ENCODE measurements at places on chromosomes 5 and 9. TPM values are rescaled to one million over a fixed set of nuclear protein-coding genes. Genes with fewer than 3 reads are reported as not detected.

Gene BASP1
- 0.18 TPM for total RNA-seq

DNA sequence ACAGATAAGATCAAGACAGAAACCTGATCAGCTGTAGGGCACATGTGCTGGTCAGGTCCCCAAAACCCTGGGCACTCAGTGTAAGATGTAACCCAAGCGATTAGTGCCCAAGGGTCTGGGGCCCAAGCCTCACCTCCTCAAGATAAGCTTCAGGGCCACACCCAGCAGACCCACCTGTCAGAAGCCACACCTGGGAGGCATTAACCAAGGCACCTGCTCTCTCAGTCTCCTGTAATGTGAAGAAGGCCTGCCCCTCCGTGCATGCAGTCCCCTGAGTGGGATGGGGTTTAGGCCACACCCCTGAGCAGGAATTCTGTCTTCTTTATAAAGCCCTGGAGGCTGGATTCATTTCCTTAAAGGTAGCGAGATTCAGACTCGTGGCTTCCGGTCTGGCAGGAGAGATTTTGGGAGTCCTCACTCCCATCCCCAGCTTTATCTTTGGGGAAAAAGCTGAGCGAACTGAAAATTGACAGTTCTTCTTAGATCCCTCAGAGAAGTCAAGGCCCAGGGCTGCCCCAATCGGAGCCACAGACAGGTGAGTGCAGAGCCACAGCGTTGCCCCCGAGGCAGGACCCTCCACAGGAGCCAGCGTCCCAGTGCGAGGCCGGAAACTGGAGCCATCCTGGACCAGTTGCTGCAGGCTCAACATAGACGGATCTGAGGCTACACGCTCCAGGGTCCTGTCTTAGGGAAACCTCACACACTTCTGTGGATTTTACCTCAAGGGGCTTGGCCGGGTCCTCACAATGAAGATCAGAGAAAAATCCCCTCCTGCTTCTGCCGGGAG is 357.6 kb upstream of the IRX4 start:
- H3K36me3 ChIP-seq: no peaks in the 10 kb centered on the region
- no peak overlapping the region for H3K4me3 ChIP-seq
- no peak overlapping the region for H3K27ac ChIP-seq
- H3K4me1 ChIP-seq: no peaks in the 10 kb centered on the region
- H3K27me3 ChIP-seq: peaks cover 2% of the 10 kb centered on the region

GRCh38 chr5:18000744-18001143 is 366.5 kb downstream of the TAF11L14 start:
- H3K4me3 ChIP-seq: no peak overlapping the region
- no peak overlapping the region for H3K27ac ChIP-seq

DNA sequence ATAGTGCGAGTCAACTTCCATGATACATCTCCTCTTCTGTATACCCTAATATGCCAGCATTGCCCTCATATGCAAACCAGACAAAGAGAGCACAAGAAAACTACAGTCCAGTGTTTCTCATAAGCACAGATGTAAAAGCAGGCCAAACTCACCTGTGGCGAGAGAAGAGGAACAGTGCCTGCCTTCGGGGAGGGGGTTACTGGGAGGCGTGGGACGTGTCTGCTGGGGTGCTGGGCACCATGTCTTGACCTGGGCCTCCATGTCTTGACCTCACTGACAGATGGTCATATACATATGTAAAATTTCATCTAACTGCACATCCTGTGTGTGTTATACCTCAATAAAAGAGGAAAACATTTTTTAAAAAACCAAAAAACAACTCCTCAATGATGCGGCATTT is 159.3 kb upstream of the PPP1R26 start:
- H3K36me3 ChIP-seq: no peaks in the 10 kb centered on the region
- no peak overlapping the region for H3K27ac ChIP-seq
- no peak overlapping the region for H3K4me3 ChIP-seq
- DNase-seq: no peak
- no peaks in the 10 kb centered on the region for H3K27me3 ChIP-seq

Gene PTGDS
- total RNA-seq: not detected

DNA sequence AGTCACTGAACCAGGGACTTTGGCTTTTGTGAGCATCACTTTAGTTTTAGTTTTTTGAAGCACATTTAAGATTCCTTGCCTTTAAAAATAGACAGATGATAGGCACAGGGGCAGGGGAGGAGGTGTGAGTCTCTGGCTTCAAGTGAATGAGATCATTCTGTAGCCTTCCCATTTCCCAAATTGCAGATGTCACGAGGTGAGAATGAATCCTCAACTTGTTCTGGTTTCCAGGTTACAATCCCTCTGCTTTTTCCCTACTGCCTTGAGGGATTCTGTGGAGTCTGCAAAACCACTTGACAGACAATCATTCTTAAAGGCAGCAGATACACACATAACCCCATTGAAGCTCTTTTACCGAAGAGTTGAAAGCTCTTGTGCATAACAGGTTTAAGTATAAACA is 332.4 kb downstream of the DMAC1 start:
- H3K4me1 ChIP-seq: no peaks in the 10 kb centered on the region
- no peaks in the 10 kb centered on the region for H3K36me3 ChIP-seq
- no peak overlapping the region for H3K4me3 ChIP-seq
- H3K27me3 ChIP-seq: peaks cover 12% of the 10 kb centered on the region
- H3K27ac ChIP-seq: no peak overlapping the region

Gene ITGA1
- total RNA-seq: 5.1 TPM

DNA sequence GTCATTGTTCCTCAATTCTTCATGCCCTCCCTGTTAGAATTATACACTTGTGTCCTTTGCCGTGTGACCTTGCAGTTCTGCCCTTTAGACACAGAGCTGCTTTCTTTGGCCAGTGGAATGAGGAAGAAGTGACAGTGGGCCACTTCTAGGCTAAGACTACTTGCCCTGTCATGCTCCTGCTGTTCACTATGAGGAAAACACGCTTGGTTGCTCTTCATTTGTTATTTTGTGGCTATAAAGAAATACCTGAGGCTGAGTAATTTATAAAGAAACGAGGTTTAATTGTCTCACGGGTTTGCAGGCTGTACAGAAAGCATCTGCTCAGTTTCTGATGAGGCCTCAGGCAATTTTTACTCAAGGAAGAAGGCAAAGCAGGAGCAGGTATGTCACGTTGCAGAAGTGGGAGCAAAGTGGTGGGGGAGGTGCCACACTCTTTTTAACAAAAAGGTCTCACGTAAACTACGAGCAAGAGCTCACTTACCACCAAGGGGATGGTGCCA is 279.1 kb upstream of the DMAC1 start:
- no peak overlapping the region for H3K27ac ChIP-seq
- DNase-seq: no peak
- H3K36me3 ChIP-seq: no peaks in the 10 kb centered on the region
- H3K27me3 ChIP-seq: peaks cover 1% of the 10 kb centered on the region
- no peaks in the 10 kb centered on the region for H3K4me1 ChIP-seq

DNA sequence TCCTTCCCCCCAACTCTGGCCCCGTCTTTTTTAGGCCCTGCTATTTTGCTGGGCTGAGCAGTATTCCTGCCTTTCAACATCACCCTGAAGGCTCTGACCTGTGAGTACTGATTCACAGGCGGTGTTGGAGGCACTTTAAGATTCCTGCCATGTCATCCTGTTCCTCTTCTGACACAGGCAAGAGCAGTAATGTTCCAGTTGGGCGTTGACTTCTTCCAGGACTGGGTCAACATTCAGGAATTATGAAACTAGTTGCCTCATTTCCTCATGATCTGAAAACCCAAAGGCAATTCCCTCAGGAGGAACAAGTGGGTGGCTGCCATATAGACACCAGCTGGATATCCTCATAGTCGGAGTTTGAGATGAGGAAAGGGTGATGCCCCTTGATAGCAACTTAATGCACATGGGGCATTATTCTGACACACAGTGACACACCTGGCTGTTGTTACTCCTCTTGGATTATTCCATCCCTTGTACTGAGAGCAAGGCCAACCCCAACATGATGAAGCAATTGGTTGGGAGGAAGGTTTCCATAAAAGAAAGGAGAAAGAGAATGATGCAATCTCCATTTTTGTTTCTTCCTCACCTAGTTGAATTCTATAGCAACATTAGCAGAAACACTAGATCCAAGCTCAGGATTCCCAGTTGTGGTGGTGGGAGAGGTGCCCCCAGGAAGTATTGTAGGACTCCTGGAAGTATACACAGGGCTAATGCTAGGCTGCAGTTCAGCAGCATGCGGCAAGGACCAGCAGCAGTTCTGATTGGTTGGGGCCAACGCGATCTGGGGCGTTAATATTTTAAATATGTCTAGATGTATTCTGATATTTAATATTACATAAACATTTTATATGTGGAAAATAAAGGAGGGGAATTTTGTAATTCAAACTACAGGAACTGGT is 19.6 kb upstream of the GLRX start:
- no peaks in the 10 kb centered on the region for H3K36me3 ChIP-seq
- no peak overlapping the region for H3K27ac ChIP-seq
- H3K4me1 ChIP-seq: peaks cover 23% of the 10 kb centered on the region

DNA sequence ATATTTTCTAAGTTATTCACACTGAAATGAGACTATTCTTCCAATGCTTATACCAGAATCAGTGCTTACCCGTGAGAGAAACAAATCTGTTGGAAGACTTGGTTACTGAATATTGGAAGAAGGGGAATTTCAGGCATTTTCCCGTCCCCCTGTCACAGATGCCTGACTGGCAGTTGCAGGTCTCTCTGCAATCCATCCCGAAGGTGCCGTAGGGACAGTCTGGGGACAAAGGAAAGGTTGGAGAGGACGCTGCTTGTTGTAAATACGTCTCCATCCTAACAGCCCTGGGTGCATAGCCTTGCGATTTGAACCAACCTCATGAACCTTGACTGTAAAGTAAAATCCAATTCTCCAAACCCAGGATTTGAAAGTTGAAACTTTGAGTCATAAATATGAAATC is 3.5 kb downstream of the ESM1 start:
- H3K4me1 ChIP-seq: peaks cover 11% of the 10 kb centered on the region
- H3K27ac ChIP-seq: no peak overlapping the region
- DNase-seq: no peak
- H3K36me3 ChIP-seq: no peaks in the 10 kb centered on the region
- H3K4me3 ChIP-seq: no peak overlapping the region

DNA sequence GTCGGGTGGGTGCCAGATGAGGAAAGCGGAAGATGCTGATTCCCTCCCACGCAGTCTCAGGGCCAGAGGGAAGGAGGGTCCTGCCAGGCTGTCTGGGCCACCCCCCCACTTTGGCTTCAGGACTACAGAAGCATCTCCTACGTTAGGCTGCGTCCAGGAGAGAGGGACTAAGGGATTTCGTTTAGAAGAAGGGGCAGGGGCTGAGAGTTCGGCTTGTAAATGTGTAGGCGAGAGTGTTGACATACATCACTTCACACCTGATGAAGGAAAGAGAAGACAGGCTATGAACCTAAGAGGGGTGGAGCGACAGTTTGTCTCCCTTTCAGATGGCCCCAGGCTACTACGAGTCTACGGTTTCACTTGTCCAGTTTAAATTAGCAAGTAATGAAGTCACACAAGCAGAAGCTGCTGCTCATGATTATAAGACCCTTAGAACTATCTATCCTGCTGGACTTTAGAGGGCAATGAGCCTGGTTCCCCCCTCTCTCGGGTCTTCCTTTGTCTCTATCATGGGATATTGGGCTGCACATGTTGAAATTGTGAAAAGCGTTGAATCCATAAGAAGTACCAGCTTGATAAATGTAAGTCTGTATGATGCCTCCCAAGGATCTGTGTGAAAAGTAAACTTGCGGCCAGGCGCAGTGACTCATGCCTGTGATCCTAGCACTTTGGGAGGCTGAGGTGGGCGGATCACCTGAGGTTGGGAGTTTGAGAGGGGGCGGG is 193.0 kb downstream of the AOPEP start:
- no peak for DNase-seq
- no peaks in the 10 kb centered on the region for H3K4me1 ChIP-seq
- H3K4me3 ChIP-seq: no peak overlapping the region
- H3K27ac ChIP-seq: no peak overlapping the region
- H3K36me3 ChIP-seq: peaks cover 4% of the 10 kb centered on the region

Gene CER1
- not detected for total RNA-seq

DNA sequence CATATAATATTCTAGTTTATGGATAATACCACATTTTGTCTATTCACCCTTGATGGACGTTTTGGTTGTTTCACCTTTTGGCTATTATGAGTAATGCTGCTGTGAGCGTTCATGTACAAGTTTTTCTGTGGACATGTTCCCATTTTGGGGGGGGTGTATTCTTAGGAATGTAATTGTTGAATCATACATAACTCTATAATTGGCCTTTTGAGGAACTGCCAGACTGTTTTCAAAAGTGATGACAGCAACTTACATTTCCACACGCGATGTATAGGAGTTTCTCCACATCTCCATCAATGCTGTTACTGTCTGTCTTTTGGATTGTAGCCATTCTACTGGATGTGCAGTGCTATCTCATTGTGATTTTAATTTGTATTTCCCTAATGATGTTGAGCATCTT is 69.8 kb downstream of the SLC46A2 start:
- H3K4me1 ChIP-seq: no peaks in the 10 kb centered on the region
- no peak for DNase-seq

DNA sequence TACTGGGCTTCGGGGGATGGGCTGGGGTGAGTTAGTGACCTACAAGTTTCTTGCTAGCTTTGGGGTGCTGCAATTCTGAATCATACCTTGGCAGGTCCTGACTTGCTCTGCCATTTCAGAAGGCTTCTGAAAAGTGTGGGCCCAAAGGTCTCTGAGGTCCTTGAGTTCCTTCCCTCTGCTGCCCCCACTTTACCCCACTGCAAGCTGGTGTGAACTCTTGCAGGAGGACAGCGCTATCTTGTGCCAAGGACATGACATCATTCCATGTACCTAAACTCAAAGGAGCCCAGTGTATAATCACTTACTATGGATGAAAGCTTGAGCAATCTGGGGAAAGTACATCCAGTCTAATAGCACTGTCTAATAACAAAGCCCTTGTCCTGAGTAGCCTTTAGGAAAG is 157.4 kb downstream of the RMI1 start:
- peaks cover 8% of the 10 kb centered on the region for H3K4me1 ChIP-seq
- H3K4me3 ChIP-seq: no peak overlapping the region
- H3K27ac ChIP-seq: no peak overlapping the region
- no peaks in the 10 kb centered on the region for H3K36me3 ChIP-seq
- peaks cover 37% of the 10 kb centered on the region for H3K27me3 ChIP-seq

Gene CDC14B
- 0.54 TPM for total RNA-seq

Gene IFNA2
- not detected for total RNA-seq

Gene GDNF
- total RNA-seq: not detected

GRCh38 chr5:143932584-143932983 is 120.6 kb downstream of the HMHB1 start:
- H3K27ac ChIP-seq: no peak overlapping the region
- no peaks in the 10 kb centered on the region for H3K27me3 ChIP-seq
- no peak overlapping the region for H3K4me3 ChIP-seq
- no peaks in the 10 kb centered on the region for H3K4me1 ChIP-seq

GRCh38 chr9:107609547-107609946 is 120.0 kb upstream of the KLF4 start:
- no peaks in the 10 kb centered on the region for H3K36me3 ChIP-seq
- no peak overlapping the region for H3K4me3 ChIP-seq
- H3K27me3 ChIP-seq: no peaks in the 10 kb centered on the region
- no peaks in the 10 kb centered on the region for H3K4me1 ChIP-seq

Gene TLX3
- not detected for total RNA-seq

All from activated CD8-positive, alpha-beta T cell treated with anti-CD3 and anti-CD28 coated beads for 36 hours (primary cell).